Left lobe of liver (tissue), 2 donors: ENCODE measurements at places on chromosomes 16 and 17. TPM values are rescaled to one million over a fixed set of nuclear protein-coding genes. Genes with fewer than 3 reads are reported as not detected.

The BHLHA9 gene
- total RNA-seq, result 0.20 TPM

DNA sequence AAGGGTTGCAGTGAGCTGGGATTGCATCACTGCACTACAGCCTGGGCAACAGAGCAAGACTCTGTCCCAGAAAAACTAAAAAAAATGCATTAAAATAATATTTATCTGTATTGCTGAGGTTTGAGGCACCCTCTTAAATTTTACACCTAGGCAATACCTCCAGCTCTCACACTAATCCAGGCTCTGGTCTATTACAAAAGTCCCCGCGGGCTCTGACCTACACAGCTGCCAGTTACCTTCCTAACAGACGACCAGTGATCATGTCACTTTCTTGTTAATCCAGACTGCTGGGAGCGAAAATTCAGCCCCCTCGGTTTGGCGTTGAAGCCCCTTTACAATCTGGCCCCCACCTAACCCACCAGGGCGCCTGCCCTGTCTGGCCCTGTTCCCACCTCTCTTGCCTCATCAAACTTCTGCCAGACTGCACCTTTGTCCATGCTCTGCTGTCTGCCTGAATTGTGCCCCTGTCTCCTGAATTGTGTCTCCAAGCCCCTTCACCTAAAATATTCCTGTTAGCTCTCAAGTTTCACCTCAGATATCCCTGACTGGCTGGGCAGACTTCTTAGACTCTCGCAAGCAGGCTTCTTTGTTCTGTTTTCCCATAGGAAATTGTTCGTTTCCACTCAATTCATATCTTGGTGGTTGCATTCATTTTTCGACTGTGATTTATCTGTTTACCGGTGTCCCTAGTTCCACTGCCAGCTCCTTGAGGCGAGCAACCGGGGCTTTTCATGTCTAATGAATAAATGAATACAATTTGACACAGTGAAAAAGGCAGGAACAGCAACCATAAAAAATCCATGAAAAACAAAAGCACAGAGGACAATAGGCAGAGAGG lies 65.9 kb downstream of the PITPNC1 start:
- DNase-seq, result peak; percentile 49

The SOX15 gene
- total RNA-seq, result 0.20 TPM

DNA sequence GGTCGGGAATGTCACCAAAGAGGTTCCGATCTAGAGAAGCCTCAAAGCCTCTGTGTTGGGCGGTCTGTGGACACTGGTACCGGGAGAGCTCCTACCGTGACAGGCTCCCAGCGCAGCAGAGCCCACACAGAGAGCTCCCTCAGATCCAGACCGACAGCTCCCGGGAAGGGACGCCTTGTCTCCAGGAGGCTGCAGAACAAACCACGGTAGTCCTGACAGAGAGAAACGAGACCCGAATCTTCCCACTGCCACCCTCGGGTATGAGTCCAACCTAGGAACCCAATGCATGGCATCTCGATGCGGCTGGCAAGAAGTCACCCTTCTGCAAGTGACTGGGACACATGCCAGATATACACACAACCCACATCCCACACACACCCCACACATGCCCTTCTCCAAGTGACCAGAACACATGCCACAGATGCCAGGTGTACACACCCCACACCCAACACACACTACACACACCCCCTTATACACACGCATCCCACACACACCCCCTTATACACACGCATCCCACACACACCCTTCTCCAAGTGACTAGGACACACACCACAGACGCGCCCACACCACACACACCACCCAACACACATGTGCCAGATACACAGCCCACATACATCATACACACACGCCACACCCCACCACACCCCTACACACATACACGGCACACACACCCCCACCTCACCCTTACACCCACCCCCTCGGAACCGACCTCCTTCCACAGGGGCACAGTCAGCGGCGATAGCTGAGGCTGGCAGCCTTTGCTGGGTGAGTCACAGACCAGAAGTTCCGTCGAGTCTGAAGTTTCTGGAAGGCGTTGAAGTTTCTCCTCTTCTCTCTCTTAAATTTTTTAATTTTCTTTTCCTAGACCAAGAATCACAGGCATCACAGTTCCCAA lies 15.9 kb upstream of the CYTH1 start:
- DNase-seq, result no peak

GRCh38 chr16:17724242-17724898 lies 253.6 kb upstream of the XYLT1 start:
- no peak for DNase-seq

The UBB gene
- 1,692 TPM for total RNA-seq

The SMIM36 gene
- not detected for total RNA-seq

The TVP23A gene
- not detected for total RNA-seq

The CCL1 gene
- not detected for total RNA-seq

GRCh38 chr17:30005709-30006320 lies 64.4 kb downstream of the EFCAB5 start:
- DNase-seq, result no peak

The KRTAP4-3 gene
- total RNA-seq, result not detected

- DNase-seq, result no peak
These were observed 4.6 kb downstream of the PPM1E start for GRCh38 chr17:58760248-58760647.

DNA sequence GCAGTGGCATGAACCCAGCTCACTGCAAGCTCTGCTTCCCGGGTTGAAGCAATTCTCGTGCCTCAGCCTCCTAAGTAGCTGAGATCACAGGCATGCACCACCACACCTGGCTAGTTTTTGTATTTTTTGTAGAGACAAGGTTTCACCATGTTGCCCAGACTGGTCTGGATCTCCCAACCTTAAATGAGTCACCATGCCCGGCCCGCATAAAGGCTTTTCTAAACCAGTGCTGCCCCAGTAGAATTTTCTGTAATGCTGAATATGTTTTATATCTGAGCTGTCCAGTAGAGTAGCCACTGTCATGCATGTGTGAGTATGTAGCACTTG lies 36.9 kb upstream of the WSB1 start:
- DNase-seq, result no peak

The SLC7A5 gene
- total RNA-seq, result 13.4 TPM

- DNase-seq, result no peak
These were observed 715.9 kb upstream of the RBFOX1 start for GRCh38 chr16:6616746-6617145.

- no peak for DNase-seq
These were observed 256.7 kb downstream of the PARN start for GRCh38 chr16:14373406-14373805.

- no peak for DNase-seq
These were observed 29.7 kb upstream of the WSB1 start for GRCh38 chr17:27264068-27264812.

The DCAF7 gene
- 24.3 TPM for total RNA-seq

The SGCA gene
- 1.0 TPM for total RNA-seq

DNA sequence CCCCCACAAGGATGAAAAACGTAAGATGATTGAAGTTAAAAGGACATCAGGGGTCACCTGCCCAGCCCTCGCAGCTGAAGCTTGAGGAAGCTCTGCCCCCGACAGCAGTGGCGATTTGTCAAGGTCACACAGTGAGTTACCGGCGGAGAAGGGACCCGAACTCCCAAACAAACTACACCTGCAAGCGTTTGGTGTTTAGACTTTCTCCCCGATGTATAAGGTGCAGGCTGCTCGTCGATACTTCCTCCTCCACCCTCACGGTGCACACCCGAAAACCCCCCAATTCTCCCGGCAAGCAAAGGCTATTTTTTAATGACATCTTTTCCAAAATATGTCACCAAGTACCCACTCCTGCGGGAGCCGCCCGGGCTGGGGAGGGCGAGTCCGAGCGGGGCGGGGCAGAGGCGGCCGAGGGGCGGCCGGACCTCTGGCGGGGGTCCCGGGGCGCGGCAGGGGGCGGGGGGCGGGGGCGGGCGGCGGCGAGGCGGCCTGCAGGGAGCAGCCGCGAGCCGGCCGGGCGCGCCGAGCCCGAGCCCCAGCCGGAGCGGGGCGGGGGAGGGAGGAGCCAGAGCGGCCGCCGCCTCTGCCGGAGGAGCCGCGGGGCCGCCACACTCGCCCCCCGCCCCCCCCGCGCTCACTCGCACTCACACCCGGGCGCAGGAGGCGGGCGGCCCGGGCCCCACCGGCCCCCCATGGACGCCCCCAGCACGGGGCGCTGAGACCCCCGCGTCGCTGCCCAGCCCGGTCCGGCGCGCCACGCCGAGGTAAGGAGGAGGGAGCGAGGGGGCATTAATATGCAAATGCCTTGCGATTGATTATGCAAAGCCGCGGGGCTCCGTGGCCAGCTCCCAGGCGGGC lies at the start of gene THRA:
THRA (plus strand) TSS at position 637 of the 858 bp plus-strand sequence. CDS start 11,524 bp downstream, outside the sequence.
- peak; percentile 78 for DNase-seq

The FOXF1 gene
- 1.7 TPM for total RNA-seq

- no peak for DNase-seq
These were observed 1.1 kb downstream of the GJC1 start for GRCh38 chr17:44828919-44829522.

GRCh38 chr17:3985846-3986245 lies 21.6 kb upstream of the ATP2A3 start:
- DNase-seq, result no peak

GRCh38 chr16:58628845-58629732 lies 537 bp downstream of the CNOT1 start:
- peak; percentile 64 for DNase-seq
